ENCODE measurements at places on chromosomes 16 and 17. TPM values are rescaled to one million over a fixed set of nuclear protein-coding genes. Genes with fewer than 3 reads are reported as not detected.

- no peak for DNase-seq
Measured at GRCh38 chr16:46866286-46866685, 17.9 kb upstream of the GPT2 start.

DNA sequence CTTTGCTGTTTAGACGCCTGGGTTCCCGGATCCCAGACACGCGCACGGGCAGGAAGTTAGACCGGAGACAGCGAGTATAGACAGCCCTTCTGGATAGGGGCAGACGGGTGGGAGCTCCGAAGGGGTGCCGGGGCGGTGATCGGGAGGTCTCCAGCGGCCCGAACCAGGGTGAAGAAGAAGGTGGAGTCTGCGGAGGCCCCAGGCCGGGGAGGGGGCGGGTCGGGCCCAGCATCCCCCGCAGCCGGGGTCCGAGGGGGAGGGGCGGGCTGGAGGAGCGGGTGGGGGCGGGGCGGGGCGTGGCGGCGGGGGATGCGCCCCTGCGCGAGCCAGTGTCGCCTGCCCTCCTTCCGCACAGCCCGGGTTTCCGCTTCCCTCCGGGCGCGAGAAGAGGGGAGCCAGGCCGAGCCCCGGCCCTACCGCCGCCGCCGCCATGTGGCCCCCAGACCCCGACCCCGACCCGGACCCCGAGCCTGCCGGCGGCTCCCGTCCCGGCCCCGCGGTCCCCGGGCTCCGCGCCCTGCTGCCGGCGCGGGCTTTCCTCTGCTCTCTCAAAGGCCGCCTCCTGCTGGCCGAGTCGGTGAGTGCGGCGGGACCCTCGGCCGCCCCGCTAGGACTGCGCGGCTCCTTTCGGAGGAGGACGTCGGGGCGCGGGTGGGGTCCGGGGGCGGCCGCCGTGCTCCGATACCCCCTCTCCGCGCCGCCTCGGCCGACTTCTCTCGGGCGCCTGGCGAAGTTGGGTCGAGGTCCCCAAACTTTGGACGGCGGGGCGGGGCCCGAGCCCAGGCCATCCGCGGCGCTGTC lies at the start of gene CMTM3:
CMTM3 (plus strand) TSS at position 329 of the 801 bp plus-strand sequence; CDS start at position 431, 102 bp downstream.
- DNase-seq = peak; percentile 70

GRCh38 chr16:61936522-61936921 lies 99.7 kb downstream of the CDH8 start:
- DNase-seq = no peak

GRCh38 chr16:74726716-74727115 lies 26.1 kb upstream of the MLKL start:
- DNase-seq = peak; percentile 71

GRCh38 chr17:55037828-55038227 lies 69.3 kb downstream of the STXBP4 start:
- DNase-seq = peak; percentile 9

GRCh38 chr17:74231928-74232907 lies 18.8 kb downstream of the TTYH2 start:
- DNase-seq = no peak

GRCh38 chr16:14179116-14179515 lies 108.0 kb downstream of the MRTFB start:
- no peak for DNase-seq

DNA sequence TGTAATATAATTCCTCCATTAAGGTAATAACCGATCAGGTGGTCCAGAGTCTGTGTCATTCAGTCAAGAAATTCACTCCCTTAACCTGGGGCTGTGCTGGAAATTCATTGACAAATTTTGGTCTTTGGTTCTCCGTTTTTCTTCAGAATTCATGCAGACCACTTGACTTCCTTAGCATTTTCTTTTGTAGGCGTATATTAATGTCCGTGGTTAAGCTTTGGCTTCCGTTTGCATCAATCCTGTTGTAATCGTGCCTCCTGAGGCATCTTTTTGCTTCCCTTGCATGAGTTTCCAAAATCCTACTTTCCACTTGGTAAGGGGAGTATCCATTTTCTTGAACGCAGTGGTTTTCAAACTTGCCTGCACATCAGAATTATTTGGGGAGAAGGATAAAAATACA lies 9.0 kb downstream of the LRRC37B start:
- no peak for DNase-seq

DNA sequence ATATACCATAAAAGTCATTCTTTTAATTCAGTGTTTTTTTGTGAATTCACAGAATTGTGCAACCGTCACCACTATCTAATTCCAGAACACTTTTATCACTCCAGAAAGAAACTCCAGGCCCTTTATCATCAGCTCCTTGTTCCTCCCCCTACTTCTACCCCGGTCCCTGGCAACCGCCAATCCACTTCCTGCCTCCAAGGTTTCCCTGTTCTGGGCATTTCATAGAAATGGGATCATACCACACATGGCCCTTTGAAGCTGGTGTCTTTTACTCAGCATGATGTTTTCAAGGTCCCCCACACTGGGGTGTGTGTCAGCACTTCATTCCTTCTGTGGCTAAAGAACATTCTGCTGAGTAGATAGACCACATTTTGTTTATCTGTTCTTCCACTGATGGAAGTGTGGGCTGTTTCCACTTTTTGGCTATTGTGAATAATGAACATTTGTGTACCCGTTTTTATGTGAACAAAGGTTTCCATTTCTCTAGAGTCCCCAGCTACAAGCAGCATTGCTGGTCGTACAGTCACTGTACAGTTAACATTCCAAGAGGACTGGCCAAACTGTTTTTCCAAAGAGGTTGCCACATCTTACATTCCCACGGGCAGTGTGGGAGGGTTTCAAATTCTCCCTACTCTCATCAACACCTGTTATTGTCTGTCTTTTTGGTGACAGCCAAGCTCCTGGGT lies 75.8 kb upstream of the ZNF469 start:
- DNase-seq = no peak

PABPN1L gene
- not detected for total RNA-seq

PLD6 gene
- total RNA-seq = 5.3 TPM

KRTAP9-6 gene
- not detected for total RNA-seq

ABCC3 gene
- not detected for total RNA-seq

NT5C gene
- total RNA-seq = 49.7 TPM

FZD2 gene
- total RNA-seq = not detected

SEZ6 gene
- not detected for total RNA-seq

PDILT gene
- total RNA-seq = not detected

Data from activated naive CD4-positive, alpha-beta T cell treated with anti-CD3 and anti-CD28 coated beads for 36 hours (primary cell).